ENCODE measurements at places on chromosomes 2 and 18. TPM values are rescaled to one million over a fixed set of nuclear protein-coding genes. Genes with fewer than 3 reads are reported as not detected.

- no peak for DNase-seq
- peaks cover 8% of the 10 kb centered on the region for H3K36me3 ChIP-seq
- H3K4me3 ChIP-seq, result no peak overlapping the region
- H3K27ac ChIP-seq, result no peak overlapping the region
- H3K27me3 ChIP-seq, result no peaks in the 10 kb centered on the region
- peaks cover 8% of the 10 kb centered on the region for H3K4me1 ChIP-seq
Observed at GRCh38 chr2:24086241-24086640, 1.6 kb upstream of the TP53I3 start.

GRCh38 chr18:42229211-42230210 lies 274.5 kb downstream of the PIK3C3 start:
- no peak for DNase-seq
- H3K4me3 ChIP-seq, result no peak overlapping the region
- H3K27me3 ChIP-seq, result no peaks in the 10 kb centered on the region
- no peak overlapping the region for H3K27ac ChIP-seq
- H3K36me3 ChIP-seq, result no peaks in the 10 kb centered on the region
- no peaks in the 10 kb centered on the region for H3K4me1 ChIP-seq

The TXNDC2 gene
- total RNA-seq, result 0.07 TPM

The CRYBA2 gene
- total RNA-seq, result not detected

The GNAL gene
- 3.6 TPM for total RNA-seq

DNA sequence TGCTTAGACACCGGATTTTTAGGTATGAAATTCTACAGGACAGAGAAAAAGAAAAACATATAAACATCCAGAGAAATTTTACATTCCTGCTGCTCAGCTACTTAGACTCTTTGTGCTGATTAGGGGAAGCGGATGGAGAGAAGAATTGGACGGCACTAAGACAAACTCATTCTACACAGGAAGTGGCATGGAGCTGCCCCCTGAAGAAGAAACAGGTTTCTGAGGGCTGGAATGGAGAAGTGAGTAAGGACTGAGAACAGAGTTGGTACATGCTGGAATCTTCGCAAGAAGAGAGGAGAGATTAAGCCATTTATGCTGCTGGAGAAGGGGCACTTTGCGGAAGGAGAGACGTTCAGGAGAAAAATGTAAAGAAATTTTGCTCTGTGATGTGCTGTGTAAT lies 253.0 kb upstream of the ERBB4 start:
- H3K4me3 ChIP-seq, result no peak overlapping the region
- no peak overlapping the region for H3K27ac ChIP-seq
- H3K36me3 ChIP-seq, result no peaks in the 10 kb centered on the region

GRCh38 chr2:158745067-158745865 lies 49.9 kb upstream of the DAPL1 start:
- H3K27me3 ChIP-seq, result peaks cover 11% of the 10 kb centered on the region
- no peaks in the 10 kb centered on the region for H3K36me3 ChIP-seq
- no peak overlapping the region for H3K27ac ChIP-seq
- H3K4me1 ChIP-seq, result peaks cover 6% of the 10 kb centered on the region
- peak; percentile 51 for DNase-seq

The UGT1A8 gene
- total RNA-seq, result not detected

- no peak for DNase-seq
- no peak overlapping the region for H3K27ac ChIP-seq
- H3K27me3 ChIP-seq, result no peaks in the 10 kb centered on the region
- no peaks in the 10 kb centered on the region for H3K36me3 ChIP-seq
Observed at GRCh38 chr2:236133410-236134012, 34.7 kb downstream of the GBX2 start.

DNA sequence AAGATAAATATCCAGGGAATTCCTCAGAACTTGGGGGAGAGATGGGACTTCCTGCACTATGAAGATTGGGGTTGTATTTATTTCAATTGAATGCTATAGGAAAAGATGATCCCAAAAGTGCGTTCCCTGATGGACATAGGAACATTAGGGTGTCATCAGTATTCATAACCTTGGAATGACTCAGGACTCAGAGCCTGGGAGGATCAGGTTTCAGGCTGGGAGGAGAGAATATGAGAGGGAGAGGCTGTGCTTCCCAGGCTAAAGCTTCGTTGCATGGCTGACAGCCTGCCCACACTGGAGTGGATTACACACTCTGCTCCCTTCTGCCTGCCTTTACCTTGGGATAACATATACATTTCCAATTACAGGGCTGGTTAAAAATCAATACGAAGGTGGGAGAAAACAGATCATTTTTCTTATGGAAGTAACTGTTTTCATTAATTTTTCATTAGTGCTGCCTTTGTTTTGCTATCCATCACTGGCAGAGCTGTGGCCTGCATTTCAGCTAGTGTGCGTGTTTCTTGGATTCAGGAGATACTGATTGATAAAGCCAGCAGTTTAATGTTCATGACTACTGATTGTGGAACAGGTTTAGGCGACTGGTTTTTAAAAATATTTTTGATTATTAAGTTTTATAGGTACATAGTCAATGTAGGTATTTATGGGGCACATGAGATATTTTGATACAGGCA lies 118.7 kb downstream of the KCTD1 start:
- no peaks in the 10 kb centered on the region for H3K27me3 ChIP-seq
- H3K27ac ChIP-seq, result no peak overlapping the region

- H3K27ac ChIP-seq, result peak overlapping the region; percentile 76
- peaks cover 13% of the 10 kb centered on the region for H3K4me1 ChIP-seq
- H3K4me3 ChIP-seq, result peak overlapping the region; percentile 67
- H3K36me3 ChIP-seq, result no peaks in the 10 kb centered on the region
Observed at GRCh38 chr18:39840856-39841481, 2114.1 kb upstream of the PIK3C3 start.

The KIAA2012 gene
- total RNA-seq, result not detected

DNA sequence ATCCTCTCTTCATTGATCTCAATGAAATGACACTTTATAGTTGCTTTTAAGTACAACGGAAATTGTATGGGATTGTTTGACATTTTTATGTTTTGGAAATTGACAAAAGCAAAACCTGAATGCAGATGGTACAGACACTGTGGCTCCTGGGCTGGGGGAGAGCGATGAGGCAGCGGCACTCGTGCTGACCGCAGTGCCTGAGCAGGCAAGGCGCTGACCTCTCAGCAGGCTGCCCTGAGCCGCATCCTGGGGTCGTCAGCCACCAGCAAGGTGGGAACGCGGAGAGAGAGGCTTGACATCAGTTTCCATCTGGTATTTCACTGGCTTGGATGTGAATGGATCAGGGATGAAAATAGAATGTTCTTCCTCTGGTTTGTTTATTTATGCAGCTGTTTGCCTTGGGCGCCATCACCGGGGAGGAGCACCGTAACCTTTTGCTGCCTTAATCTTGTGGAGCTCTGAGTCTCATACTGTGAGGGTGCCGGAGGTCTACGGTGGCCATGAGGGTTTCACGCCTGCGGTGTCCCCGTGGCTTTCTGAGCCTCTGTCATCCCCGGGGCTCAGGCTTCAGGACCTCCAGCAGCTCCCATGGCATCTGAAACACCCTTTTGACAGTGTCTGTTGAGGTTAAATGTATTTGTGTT lies 94.8 kb upstream of the TPO start:
- no peaks in the 10 kb centered on the region for H3K27me3 ChIP-seq
- no peak overlapping the region for H3K4me3 ChIP-seq
- no peaks in the 10 kb centered on the region for H3K36me3 ChIP-seq
- H3K27ac ChIP-seq, result no peak overlapping the region

- no peaks in the 10 kb centered on the region for H3K4me1 ChIP-seq
- no peaks in the 10 kb centered on the region for H3K27me3 ChIP-seq
- no peak for DNase-seq
- no peaks in the 10 kb centered on the region for H3K36me3 ChIP-seq
- no peak overlapping the region for H3K27ac ChIP-seq
- no peak overlapping the region for H3K4me3 ChIP-seq
Observed at GRCh38 chr2:40002339-40002738, 223.3 kb upstream of the THUMPD2 start.

GRCh38 chr2:216142540-216142939 lies 33.4 kb downstream of the XRCC5 start:
- no peak overlapping the region for H3K4me3 ChIP-seq
- H3K27me3 ChIP-seq, result no peaks in the 10 kb centered on the region
- peak overlapping the region; percentile 18 for H3K27ac ChIP-seq
- H3K36me3 ChIP-seq, result peaks cover 83% of the 10 kb centered on the region

The NBEAL1 gene
- 35.9 TPM for total RNA-seq

GRCh38 chr2:169360984-169361705 lies 1.2 kb downstream of the LRP2 start:
- peak overlapping the region; percentile 21 for H3K4me3 ChIP-seq
- peaks cover 33% of the 10 kb centered on the region for H3K4me1 ChIP-seq
- no peaks in the 10 kb centered on the region for H3K36me3 ChIP-seq
- H3K27ac ChIP-seq, result no peak overlapping the region
- H3K27me3 ChIP-seq, result peaks cover 59% of the 10 kb centered on the region

DNA sequence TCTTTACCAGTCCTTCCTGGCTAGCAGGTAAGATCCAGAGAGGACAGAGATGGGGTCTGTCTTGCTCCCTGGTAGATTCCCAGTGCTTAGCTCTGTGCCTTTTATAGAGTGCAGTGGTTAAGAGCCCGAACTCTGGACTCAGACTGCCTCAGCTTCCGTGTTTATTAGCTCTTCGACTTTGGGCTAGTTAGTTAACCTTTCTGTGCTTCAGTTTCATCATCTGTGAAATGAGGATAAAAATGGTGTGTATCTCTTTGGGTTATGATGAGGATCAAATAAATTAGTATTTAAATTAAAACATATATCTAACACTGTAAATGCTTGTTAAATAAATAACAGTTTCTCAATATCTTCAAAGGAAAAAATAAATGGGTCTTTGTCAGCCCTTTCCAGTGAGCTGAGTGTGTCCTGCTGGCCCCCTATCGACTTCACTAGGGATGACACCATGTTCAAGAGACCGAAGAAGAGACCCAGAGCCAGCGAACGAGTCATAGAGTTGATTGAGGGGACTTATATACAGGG lies 38.2 kb downstream of the CERS6 start:
- H3K4me3 ChIP-seq, result no peak overlapping the region
- H3K27me3 ChIP-seq, result no peaks in the 10 kb centered on the region
- DNase-seq, result no peak
- no peak overlapping the region for H3K27ac ChIP-seq

- H3K27ac ChIP-seq, result no peak overlapping the region
- H3K27me3 ChIP-seq, result peaks cover 13% of the 10 kb centered on the region
- H3K36me3 ChIP-seq, result no peaks in the 10 kb centered on the region
- H3K4me1 ChIP-seq, result peaks cover 18% of the 10 kb centered on the region
- H3K4me3 ChIP-seq, result no peak overlapping the region
Observed at GRCh38 chr2:120508567-120509041, 162.7 kb downstream of the INHBB start.

DNA sequence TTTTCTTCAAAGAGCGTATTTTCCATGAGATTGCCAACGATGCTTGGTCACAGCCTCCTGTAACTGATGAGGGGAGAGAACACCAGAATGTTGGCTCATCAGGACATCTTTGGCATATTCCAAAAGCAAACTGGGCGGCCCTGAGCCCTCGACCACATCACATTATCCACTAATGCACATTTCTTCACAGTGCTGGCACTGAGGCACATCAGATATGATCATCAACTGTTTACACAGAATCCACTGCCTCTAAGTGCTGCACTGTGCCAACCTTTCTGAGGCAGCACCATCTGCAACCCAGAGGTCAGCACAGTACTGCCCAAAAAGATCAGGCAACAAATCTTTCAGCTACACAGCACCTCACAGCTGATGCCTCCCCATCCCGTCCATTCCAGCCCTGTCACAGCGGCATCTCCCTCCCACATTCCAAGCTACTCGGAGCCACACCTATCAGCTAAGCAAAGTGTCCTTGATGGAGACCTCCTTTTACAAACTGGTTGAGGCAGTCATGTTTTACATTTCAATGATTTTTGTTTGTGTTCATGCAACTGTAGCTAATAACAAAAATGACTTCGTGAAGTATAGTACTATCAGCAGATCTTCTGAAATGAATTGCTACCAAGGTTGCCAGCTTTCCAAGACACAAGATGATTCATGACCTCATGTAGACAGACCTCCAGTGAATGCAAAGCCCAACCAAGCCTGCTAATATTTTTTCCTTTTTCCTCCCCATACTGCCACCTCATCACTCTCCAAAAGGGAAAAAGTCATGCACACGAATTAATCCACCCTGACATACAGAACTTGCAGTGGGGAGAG lies 32.3 kb downstream of the MYO5B start:
- no peaks in the 10 kb centered on the region for H3K4me1 ChIP-seq
- H3K27ac ChIP-seq, result no peak overlapping the region
- H3K4me3 ChIP-seq, result no peak overlapping the region

DNA sequence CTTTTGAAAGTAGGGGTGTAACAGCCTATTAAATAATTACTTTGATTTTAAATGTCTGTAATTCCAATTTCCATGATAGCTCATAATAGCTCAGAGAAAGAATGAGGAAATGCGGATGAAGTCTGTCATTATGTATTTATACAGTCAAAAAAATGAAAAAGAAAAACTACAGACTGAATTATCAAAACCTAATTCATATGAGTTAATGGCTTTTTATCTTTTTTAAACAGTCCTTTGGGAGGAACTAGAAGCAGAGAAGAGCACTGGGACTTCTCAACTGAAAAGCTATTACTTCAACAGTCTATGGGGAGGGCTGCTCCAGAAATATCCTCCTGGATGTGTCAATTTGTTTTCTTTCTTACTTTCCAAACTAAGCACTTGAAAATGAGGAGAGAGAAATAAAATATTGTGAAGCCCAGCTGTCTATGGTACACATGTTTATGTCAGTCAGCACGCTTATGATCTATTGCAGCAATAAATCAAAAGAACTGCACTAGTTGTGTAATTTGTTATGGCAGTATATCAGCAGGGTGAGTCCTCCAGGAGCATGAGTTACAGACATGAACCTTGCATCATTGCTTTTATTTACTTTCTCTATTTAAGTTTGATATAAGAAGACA lies 1550.2 kb downstream of the LRP1B start:
- no peak for DNase-seq
- H3K4me1 ChIP-seq, result no peaks in the 10 kb centered on the region
- no peak overlapping the region for H3K27ac ChIP-seq
- no peaks in the 10 kb centered on the region for H3K36me3 ChIP-seq
- no peaks in the 10 kb centered on the region for H3K27me3 ChIP-seq
